Ovary (tissue), 10 donors: ENCODE measurements at places on chromosomes 13 and 19.

GRCh38 chr13:77698201-77699058 lies 943 bp downstream of the SLAIN1 start:
- H3K4me1 ChIP-seq, result peaks cover 5% of the 10 kb centered on the region
- no peaks in the 10 kb centered on the region for H3K36me3 ChIP-seq
- no peak overlapping the region for H3K27ac ChIP-seq
- H3K4me3 ChIP-seq, result peak overlapping the region; percentile 52
- no peaks in the 10 kb centered on the region for H3K27me3 ChIP-seq

DNA sequence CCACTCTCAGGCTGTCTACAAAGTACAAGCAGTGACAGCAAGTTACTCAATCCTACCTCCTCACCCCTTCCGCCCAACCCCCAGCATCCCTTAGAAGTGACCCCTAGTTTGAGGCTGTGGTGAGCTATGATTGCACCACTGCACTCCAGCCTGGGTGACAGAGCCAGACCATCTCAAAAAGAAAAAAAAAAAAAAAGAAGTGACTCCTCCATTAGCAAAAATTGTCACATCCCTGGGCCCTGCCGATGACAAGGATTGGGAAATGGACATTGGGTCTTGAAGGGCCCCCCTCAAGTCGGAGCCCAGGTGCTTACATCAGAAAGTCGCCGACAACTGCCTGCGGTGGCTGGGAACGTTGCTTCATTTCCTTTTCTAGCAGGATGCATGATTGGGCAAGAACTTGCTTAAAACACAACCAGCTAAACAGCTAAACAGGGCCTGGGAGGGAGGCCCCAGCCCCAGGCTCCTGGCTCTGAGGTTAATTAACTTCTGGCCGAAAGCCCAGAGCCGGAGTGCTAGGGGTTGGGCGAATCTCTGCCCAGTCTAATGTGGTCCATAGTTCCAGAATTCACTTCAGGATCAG lies 15.3 kb downstream of the RAB3D start:
- H3K27me3 ChIP-seq, result no peaks in the 10 kb centered on the region
- peaks cover 10% of the 10 kb centered on the region for H3K4me1 ChIP-seq
- H3K27ac ChIP-seq, result no peak overlapping the region

DNA sequence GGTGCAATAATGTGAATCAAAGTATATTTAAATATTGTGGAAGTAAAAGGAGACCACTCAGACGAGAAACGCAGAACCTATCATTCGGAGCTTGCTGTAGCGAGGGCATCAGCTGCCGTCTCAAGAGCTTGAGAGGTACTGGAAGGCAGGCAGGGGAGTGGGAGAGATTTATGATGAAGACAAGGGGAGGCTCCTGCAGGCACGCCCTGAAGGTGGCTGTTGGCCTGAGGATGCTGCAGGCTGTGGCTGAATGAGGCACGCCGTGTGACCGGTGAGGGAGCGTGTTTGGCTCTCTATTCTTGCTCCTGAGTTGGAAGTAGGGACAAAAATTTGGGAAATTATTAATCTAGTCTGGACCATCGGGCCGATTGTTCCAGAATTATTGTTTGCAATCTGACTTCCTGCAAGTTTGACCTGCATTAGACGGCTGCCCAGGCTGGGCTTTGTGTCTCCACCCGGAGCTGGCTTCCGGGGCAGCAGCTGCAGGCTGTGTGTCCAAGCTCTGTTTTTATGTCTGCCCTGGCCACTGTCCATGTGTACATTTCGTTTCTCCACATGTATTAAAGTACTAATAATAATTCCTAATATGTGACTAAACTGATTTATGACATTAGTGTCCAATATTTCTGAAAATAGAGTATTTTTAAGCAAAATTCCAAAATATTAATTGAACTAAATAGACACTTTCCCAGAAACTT lies 91.1 kb upstream of the ANKRD10 start:
- DNase-seq, result peak; percentile 53
- no peaks in the 10 kb centered on the region for H3K36me3 ChIP-seq
- H3K27me3 ChIP-seq, result no peaks in the 10 kb centered on the region

DNA sequence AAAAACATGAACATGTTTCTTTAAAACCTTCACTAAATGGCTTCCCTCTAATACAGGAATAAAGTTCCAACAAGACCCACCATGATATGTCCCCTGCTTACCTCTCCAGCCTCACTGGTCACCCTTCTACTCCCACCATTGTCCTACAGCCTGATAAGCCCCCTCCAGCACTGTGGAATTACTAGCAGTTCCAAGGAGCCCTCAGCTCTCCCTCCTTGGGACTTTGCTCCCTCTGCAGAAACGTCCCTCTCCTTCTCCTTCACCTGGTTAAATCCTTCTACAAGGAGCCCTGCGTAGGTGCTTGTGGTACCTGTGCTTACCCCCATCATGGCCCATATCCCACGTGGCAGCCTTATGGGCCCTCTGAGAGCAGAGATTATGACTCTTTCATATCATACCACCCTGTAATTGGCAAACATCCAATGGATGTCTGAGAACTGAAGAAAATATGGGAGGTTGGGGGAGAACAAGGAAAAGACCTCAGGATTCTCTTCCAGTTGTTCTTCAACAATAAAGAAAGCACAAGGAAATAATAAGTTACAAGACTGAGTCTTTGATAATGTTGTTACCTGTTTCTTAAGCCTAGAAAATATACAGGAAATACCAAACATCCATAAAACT lies 26.1 kb upstream of the DOCK9 start:
- H3K4me3 ChIP-seq, result no peak overlapping the region
- no peaks in the 10 kb centered on the region for H3K27me3 ChIP-seq
- no peaks in the 10 kb centered on the region for H3K36me3 ChIP-seq
- H3K27ac ChIP-seq, result no peak overlapping the region
- DNase-seq, result no peak

GRCh38 chr13:97266332-97266731 lies 44.2 kb downstream of the MBNL2 start:
- no peak for DNase-seq
- H3K27me3 ChIP-seq, result no peaks in the 10 kb centered on the region
- no peak overlapping the region for H3K27ac ChIP-seq
- H3K4me1 ChIP-seq, result peaks cover 38% of the 10 kb centered on the region
- H3K36me3 ChIP-seq, result no peaks in the 10 kb centered on the region

- H3K4me1 ChIP-seq, result no peaks in the 10 kb centered on the region
- H3K36me3 ChIP-seq, result no peaks in the 10 kb centered on the region
- no peak overlapping the region for H3K4me3 ChIP-seq
- H3K27ac ChIP-seq, result no peak overlapping the region
Measured at GRCh38 chr19:42455621-42456081, 12.9 kb upstream of the CXCL17 start.

DNA sequence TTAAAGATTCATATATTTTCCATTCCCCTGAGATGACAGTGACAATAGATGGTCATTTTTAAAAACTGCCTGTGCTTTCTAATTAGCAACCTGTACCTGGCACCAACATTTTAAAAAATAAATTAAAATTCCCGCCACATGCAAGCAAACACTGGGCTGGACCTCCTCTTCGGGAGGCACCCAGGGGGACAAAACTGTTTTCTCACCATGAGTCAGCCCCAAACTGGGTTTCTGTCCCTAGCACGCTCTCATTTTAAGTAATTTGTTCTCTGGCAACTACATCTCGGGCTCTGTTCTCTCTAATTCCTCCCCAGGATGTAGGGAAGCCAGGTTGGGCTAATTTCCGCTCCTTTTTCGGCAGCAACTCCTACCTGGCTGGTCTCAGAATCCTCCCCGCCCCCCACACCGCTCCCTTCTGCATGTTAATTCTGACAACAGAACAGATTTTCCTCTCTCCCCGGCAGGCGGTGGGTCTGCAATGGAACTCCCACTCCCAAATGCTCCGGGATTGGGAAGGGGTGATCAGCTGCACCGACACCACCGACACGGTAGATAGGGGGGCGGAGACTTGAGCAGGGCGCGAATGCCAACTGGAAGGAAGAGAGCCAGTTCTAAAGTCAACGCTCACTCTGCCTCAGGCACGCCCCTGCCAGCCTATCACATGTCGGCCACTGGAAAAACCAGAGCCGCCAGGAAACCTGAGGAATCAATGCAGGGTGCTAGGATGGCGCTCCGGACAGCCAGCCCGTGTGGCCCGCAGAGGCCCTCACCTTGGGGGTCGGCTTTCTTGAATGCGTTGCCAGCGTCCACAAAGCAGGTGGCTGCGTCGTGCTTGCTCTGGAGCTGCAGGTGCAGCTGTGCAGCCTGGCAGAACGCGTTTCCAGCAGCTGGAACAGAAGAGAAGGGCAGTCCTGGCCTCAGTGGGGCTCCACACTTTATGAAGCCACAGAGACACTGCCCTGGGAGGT lies 14.7 kb downstream of the NAPA start:
- no peak overlapping the region for H3K27ac ChIP-seq
- no peak for DNase-seq
- no peaks in the 10 kb centered on the region for H3K36me3 ChIP-seq
- no peaks in the 10 kb centered on the region for H3K4me1 ChIP-seq
- no peak overlapping the region for H3K4me3 ChIP-seq
- no peaks in the 10 kb centered on the region for H3K27me3 ChIP-seq

- peak overlapping the region; percentile 99 for H3K27ac ChIP-seq
- H3K4me1 ChIP-seq, result peaks cover 9% of the 10 kb centered on the region
- H3K27me3 ChIP-seq, result no peaks in the 10 kb centered on the region
- peak; percentile 75 for DNase-seq
Measured at GRCh38 chr19:7292950-7293761, 1.1 kb downstream of the INSR start.

DNA sequence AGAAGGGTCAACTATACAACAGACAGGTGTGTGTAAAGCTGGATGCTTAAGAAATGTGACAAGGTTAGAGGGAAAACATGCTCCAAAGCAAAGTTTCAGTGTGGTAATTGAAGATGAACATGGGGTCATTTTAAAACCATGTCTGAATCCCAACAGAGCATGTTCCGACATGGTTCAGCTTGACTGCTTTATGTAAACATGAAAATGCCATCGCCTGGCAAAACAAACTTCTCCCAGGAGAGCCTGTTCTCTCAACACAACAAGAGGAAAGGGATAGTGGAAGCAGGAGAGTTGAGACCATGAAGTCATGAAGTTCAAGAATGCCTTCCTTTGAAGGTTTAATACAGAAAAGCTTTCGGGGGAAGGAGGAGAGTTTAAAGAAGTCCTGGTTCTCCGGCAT lies 85.8 kb downstream of the EPSTI1 start:
- H3K27ac ChIP-seq, result no peak overlapping the region
- H3K36me3 ChIP-seq, result no peaks in the 10 kb centered on the region
- no peaks in the 10 kb centered on the region for H3K27me3 ChIP-seq

DNA sequence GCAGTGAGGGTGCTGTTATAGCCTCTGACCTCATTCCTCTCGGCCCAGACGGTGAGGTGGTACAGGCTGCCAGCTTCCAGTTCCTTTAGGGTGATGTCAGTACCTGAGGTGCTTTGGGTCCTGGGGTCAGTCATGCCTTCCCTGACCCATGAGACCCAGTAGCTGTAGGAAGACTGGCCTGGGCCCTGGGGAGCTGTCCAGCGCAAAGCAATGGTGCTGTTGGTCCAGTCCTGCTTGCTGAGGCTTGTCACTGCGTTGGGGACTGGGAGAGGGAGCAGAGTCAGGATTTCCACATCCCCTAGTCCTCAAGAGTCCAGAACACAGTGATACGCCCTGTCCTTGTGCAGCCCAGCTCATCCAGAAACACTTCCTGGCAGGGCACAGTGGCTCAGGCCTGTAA lies 10.7 kb downstream of the PTPRH start:
- H3K4me3 ChIP-seq, result no peak overlapping the region
- no peaks in the 10 kb centered on the region for H3K4me1 ChIP-seq
- H3K27me3 ChIP-seq, result no peaks in the 10 kb centered on the region
- H3K36me3 ChIP-seq, result no peaks in the 10 kb centered on the region

DNA sequence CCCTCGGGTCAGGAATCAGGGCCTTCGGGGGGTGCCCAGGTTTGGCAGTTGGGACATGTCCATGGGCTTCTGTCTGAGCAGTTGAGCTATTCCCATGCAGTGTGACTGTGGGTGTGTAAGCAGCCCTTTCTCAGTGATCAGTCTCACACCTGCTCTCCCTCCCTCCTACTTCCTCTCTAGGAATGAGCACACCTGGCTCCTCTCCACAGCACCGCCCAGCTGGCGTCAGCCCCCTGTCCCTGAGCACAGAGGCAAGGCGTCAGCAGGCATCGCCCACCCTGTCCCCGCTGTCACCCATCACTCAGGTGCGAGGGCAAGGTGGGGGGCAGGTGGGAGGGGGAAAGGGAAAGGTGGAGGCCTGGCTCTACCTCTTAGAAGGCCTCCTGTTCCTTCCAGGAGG lies 25.9 kb downstream of the COMP start:
- H3K4me1 ChIP-seq, result peaks cover 8% of the 10 kb centered on the region
- no peaks in the 10 kb centered on the region for H3K36me3 ChIP-seq
- no peak overlapping the region for H3K4me3 ChIP-seq
- H3K27me3 ChIP-seq, result no peaks in the 10 kb centered on the region

DNA sequence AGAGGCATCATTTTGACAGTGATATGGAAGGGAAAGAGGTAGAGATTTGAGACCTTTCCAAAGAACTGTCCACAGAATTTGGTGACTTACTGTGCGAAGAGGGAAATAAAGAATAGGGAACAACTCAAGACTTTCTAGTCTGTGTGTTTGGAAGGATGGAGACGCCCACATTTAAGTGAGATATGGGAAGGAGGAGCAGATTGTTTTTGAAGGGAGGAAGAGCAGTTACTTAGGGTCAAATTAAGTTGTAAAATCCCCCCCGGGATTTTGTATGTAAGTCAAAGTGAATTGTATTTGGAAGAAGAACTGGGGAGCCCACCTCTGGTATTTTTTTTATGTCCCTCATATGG lies 1.2 kb downstream of the USPL1 start:
- no peak for DNase-seq
- H3K27ac ChIP-seq, result no peak overlapping the region
- no peaks in the 10 kb centered on the region for H3K27me3 ChIP-seq
- peak overlapping the region; percentile 88 for H3K4me3 ChIP-seq

DNA sequence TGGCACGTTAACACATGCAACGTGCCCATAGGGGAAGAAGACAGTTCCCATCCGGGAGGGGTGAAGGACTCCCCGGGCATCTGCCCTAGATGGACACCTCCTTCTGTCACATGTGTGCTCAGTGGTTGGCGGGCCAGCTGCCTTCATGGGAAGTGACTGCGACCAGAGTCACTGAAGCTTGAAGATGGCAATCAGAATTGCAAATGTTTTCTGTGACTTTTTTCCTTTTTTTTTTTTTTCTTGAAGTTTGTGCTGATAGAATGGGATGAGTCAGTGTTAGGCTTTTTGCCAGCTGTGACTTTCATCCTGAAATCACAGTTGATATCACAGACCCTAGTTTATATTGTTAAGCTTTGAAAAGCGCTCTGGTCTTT lies 109.2 kb upstream of the MCF2L start:
- H3K27ac ChIP-seq, result no peak overlapping the region
- H3K4me1 ChIP-seq, result no peaks in the 10 kb centered on the region
- no peaks in the 10 kb centered on the region for H3K27me3 ChIP-seq
- no peak for DNase-seq
- H3K4me3 ChIP-seq, result no peak overlapping the region

DNA sequence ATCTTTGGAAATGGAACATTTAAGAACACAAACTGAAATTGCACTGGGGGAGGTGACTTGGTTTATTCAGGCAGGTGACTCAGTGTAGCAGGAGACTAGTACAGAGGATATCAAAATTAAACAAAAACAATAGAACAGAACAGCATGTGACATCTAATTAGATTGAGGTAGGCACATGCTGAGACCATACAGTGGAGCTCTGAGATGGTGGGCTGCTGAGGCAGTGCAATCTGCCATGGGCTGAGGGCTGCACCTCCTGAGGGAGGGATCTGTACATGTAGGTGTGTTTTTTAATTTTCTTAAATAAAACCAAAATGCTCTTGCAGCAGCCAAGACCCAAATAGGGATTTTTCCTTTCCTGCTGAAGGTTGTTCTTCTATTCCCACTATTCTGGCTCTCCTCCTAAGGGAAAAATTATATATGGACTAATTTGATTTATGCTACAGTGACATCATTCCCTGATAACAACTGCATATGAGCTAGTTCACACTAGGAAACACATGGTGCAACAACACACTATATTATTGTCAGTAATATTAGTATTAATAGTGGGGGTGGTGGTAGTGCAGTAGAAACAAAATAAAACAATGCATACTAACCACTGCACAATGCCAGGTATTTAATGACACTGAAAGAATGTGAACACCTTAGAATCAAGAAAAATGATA lies 48.0 kb downstream of the LNX2 start:
- no peak overlapping the region for H3K27ac ChIP-seq
- no peaks in the 10 kb centered on the region for H3K27me3 ChIP-seq
- no peak for DNase-seq
